Activated CD4-positive, alpha-beta T cell treated with anti-CD3 and anti-CD28 coated beads, Interleukin-2, Interleukin-6, amounts not matched to agents 100 ng/mL and 50 ng/mL, durations not matched to agents 16 hours and 8 hours (primary cell): ENCODE measurements at places on chromosomes 5 and 9.

DNA sequence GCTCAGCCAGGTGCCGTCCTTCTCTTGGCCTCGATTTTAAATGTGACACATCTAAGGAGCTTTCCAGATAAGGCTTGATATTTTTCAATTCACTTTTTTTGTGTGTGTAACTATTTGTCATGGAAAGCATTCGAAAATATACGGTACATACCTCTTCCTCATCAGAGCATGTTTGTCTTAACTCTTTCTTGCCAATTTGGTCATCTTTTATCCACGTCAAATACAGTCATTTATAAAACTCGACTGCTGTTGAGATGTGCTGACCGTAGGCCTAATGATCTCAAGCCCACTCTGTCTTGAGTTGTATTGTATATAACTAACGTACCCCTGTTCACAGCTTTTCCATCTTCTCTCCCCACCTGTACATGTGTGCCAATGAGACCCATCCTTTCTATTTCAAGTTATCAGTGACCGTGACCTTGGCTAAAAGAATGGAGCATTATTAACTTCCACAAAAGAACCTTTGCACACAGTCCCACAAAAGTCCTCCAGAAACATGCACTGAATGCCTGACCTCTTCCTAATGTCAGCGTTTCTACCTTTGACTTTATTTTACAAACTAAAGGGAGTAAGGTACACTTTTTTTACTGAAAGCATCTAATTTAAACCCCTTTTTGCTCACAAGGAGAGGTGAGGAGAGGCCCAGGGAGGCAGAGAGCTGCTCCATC, 61.6 kb downstream of the IPPK start:
- DNase-seq, result no peak

- DNase-seq, result no peak
Measured at GRCh38 chr9:80560976-80561375, 989.2 kb downstream of the TLE4 start.

- DNase-seq, result no peak
Measured at GRCh38 chr5:103674739-103675138, 112.2 kb upstream of the NUDT12 start.

DNA sequence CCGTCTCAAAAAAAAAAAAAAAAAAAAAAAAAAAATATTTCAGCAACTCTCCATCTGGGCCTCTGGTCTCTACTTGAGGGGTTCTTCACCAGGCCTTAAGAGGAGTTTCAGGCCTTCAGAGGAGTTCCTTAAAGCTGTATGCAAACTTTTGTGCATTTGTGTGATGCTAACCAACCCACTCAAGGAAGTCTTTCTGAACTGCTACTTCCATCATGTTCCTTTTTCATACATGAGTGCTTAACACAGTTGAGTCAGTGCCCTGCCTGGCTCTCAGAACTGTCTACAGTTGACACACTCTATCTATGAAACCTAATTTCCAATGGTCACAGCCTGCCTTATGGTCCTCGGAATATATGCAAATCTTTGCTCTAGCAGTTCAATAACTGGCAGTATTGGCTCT, 146.5 kb downstream of the MEF2C start:
- DNase-seq, result no peak

GRCh38 chr5:58871648-58872242, 288.9 kb downstream of the RAB3C start:
- DNase-seq, result peak; percentile 56

- no peak for DNase-seq
Measured at GRCh38 chr5:51685419-51685818, 302.2 kb downstream of the ISL1 start.

DNA sequence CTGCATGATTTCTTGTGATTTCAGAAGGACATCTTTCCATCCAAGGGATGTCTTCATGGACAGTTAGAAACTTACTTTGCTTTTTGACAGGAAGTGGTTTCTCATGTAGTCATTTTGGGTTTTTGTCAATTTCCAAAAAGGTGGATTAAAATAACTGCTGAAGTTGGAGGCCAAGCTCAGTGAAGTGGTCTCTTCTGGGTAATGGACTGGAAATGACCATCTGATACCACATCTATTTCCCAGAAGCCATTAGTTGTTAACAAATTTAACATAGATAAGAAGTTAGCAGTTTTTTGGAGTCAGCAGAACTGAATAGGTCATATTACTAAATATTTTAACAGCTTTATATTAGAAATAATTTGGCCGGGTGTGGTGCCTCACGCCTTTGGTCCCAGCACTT, 86.2 kb upstream of the MYO10 start:
- no peak for DNase-seq

DNA sequence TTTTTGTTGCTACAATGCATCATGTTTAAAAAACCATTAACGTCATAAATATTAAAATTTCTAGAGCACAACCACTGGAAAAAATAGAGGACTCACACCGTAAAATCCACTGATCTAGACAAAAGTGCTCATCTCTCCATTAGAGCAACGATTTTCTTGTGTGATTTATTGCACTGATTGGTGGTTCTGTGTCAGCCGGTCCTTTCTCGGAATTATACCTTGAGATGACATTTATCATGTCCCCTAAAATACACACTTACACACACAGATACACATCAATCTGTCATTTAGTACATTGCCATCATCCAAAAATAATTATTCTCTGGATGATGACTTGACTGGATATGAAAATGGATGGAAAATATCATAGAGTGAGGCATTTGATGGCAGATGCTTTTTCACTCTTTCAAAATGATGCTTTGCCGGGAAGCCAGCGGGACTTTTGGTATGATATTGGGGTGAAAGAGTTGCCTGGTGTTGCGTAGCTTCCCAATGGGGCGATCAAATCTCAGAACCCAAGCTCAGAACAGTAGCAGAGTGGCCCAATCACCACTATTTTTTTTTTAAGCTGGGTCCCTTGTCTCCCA, 226.6 kb downstream of the GAS1 start:
- no peak for DNase-seq

DNA sequence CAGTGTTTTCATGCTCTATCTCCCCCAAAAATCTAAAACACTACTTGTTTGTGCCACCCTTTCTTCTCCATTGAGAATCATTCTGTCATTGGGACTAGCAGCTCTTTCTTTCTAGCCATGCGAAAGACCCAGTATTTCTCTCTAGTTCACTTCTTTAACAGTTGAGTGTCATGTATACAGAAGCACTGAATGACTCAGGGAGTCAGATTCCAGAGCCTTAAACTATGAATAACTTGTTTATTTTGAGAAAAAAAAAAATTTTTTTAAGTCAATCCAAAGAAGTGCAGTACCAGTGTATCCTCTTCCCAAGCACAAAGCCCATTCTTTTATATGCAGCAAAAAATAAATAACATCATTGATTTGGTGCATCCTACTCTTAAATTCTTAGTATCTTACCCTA, 415.4 kb upstream of the GRAMD2B start:
- DNase-seq, result no peak

GRCh38 chr9:106700676-106701075, 162.3 kb upstream of the ZNF462 start:
- no peak for DNase-seq

DNA sequence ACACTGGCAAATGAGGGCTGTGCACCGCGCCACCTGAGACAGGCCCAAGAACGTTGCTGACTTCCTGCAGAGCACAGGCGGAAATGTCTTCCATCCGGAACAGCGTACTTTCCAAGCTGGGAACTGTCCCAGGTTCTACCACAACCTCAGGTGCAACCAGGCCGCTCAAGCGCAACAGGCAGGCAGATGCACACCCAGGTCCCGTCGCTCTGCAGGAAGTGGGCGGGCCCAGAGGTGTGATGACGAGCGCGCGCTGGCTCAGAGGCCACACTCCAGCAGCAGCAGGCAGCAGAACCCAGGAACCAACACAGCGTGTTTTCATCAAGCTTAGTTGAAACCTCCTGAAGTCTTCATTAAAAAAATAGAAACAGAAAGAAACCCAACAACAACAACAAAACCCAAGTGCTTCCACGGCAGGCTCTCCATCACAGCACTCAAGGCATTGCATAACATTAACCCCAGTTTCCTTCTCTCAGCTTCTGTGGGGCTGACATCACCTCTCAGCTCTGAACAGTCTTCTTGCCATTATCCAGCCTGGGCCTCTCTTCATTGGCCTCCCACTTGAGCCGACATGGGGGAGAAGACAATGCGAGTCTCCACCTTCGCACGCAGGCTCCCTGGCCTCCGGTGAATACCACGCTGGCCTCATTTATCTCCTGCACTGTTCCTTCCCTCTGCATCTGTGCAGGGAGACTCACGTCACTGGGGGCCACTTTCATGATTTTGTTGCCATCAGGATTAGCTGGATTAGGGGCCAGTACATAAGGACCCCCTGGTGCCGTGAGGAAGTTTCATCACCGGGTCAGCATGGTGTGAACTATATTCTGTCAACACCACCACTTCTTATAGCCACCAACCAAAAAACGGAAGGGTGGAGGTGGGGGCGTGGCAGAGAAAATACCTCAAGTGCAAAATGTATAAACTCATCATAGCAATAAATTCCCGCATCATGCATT, 22.1 kb downstream of the PTCH1 start:
- peak; percentile 81 for DNase-seq

DNA sequence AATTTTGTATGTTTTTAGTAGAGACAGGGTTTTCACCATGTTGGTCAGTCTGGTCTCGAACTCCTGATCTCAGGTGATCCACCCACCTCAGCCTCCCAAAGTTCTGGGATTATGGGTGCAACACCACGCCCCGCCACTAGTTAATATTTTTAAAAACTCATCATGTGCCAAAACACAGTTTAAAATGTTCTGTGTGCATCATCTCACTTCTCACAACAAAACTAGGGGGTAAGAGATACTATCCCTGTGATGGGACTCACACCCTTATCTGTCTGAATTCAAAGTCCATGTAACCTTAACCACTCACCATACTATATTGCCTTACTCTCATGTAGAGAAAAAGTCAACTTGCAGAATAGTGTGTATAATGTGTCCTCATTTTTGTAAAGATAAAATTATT, 2.6 kb downstream of the PKD2L2 start:
- DNase-seq, result peak; percentile 8

DNA sequence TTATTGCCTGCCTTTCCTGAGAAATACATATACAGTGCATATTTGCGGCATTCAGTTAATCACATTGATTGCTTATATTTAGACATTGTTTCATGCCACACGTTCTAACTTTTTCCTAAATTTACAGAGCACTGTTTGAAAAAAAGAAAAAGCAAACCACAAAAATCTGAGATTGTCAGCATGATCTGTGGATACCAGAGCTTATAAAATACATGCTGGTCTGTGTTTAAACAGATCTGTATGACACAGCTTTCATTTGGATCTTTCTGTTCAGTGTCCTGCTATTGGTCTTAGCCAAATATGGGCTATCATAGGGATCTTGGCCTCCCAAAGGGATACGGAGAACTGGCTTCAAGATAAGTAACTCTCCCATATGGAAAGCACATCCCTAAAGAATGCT, 20.2 kb downstream of the ALDH1A1 start:
- DNase-seq, result no peak

DNA sequence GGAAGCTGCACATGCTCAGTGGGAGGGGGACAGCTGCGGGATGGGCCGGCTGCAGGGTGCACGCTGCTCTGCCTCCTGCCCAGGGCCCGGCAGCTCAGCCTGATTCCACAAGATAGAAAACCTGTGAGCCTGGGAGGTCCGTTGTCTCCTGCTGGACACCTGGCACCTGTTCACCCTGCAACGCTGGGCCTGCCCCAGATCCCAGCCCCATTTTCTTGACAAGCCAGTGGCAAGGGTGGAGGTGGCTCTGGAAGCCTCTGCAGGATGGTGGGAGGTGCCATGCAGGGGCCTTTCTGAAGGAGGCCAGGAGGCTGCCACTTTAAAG, 68.1 kb upstream of the RNF130 start:
- DNase-seq, result no peak

- no peak for DNase-seq
Measured at GRCh38 chr5:1073239-1074102, 38.4 kb downstream of the SLC12A7 start.

DNA sequence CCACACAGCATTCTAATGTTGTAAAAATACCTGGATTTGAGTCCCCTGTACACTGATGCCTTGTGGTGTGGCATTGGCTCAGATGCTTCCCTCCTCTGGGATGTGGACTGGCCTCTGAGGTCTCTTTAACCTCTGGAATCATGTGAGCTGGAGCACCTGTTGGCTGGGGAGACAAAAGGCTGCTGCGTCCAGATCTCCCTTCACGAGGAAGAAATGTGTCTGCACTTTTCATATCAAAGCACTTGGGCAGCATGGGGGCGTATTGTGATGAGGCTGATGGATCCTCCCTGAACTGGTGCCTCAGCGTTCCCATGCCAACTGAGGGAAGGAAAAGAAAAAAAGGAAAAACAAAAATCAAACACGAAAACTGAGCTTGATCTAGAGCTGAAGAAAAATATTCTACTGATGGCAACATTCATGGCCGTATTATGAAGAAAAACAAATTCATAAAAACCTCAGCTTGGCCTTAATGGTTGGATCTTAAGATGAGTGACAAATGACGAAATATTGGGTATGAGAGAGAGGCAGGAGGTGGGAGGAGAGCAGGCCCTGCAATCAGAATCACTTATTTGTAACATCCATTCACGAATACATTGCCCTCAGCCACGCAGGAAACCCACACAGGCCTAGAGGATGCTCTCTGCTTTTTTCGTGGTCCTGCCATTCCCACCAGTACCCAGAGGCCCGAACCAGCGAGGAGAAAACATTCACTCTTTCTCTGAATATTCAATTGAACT, 26.2 kb downstream of the GRIA1 start:
- no peak for DNase-seq

DNA sequence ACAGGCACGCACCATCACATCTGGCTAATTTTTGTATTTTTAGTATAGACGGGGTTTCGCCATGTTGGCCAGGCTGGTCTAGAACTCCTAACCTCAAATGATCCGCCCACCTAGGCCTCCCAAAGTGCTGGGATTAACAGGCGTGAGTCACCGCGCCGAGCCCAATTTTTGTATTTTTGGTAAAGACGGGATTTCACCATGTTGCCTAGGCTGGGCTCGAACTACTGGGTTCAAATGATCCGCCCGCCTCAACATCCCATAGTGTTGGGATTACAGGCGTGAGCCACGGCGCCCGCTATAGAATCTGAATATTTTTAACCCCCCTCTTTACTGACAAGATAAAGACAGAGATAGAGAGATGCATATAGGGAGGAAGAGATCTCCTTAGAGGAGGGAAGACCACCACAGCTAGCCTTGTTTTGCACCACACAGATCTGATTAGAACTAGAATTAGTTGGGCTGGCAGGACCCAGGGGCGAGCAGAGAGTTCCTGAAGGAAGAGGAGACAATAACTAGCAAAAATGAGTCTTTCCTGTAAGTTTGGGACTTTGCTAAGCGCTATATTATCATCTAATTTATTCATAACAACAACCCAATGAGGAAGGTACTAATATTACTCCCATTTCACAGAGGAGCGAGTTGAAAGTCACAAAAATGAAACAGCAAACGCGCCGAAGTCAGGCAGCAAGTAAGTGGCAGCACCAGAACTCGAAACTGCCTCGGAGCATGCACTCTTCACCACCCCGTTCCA, 1.5 kb upstream of the ANKHD1 start:
- DNase-seq, result no peak

DNA sequence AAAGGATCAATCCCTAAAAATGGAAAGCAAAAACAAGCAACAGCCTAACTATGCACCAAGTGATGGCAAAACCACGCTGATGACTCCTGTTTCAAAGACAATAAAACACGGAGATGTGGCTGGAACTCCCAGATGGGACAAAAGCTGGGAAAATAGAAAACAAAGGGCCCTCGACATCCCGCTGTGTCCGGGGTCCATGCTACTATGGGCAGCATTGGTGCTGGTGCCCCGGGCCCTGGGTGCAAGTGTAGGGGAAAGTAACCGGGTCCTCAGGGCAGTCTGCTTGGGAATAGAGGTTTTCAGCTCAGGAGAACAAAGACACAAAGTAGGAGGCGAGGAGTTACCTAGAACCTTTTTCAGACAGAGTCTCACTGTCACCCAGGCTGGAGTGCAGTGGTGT, 46.1 kb downstream of the MRPL36 start:
- no peak for DNase-seq

- no peak for DNase-seq
Measured at GRCh38 chr5:174188295-174188694, 142.8 kb downstream of the NSG2 start.
